ENCODE measurements at places on chromosomes 4 and X.

DNA sequence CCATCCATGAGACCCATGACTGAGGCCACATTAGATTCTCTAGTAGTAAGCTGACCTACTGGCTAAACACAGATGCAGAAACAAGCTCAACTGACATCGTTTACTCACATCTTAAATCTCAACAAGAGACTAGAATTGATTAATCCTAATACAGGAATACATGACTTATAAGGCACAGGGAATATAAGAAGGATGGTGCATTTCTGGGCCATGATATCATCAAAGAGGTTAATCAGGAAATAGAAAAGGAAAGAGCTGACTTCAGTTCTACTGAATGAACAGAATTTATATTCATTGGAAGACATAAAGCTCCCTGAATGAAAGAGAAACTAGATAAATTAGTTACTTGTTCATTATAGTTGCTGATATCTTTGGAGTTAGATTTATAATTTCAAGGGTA lies 1406.5 kb downstream of the STIM2 start:
- DNase-seq = no peak
- no peaks in the 10 kb centered on the region for H3K4me1 ChIP-seq
- H3K4me3 ChIP-seq = no peak overlapping the region
- no peaks in the 10 kb centered on the region for H3K36me3 ChIP-seq
- no peaks in the 10 kb centered on the region for H3K27me3 ChIP-seq
- no peak overlapping the region for H3K27ac ChIP-seq

- peaks cover 21% of the 10 kb centered on the region for H3K4me1 ChIP-seq
- DNase-seq = no peak
- H3K27ac ChIP-seq = peak overlapping the region; percentile 59
- H3K27me3 ChIP-seq = no peaks in the 10 kb centered on the region
- no peak overlapping the region for H3K4me3 ChIP-seq
Measured at GRCh38 chr4:140098455-140099160, 55.4 kb downstream of the MAML3 start.

DNA sequence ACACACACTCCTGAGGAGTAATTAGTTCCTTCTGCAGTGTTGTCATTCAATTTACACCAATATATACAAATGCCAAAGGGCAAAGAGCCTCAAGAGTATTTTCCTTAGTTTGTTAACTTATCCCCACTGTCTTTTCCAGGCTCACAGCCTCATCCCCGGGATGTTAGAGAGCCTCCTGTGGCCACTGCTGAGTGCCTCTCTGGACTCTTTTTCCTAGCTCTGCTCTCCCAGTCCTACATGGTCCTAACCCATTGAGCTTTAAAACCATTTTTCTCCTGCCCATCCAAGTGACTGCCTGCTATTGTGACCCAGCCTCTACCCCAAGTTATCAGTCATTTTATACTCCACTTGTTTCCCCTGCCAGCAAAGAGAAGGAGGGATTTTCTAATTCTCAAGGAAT lies 23.5 kb upstream of the TTC29 start:
- no peak overlapping the region for H3K4me3 ChIP-seq
- no peaks in the 10 kb centered on the region for H3K36me3 ChIP-seq
- H3K4me1 ChIP-seq = peaks cover 2% of the 10 kb centered on the region
- H3K27ac ChIP-seq = no peak overlapping the region
- no peaks in the 10 kb centered on the region for H3K27me3 ChIP-seq

- no peaks in the 10 kb centered on the region for H3K4me1 ChIP-seq
- no peaks in the 10 kb centered on the region for H3K27me3 ChIP-seq
- H3K4me3 ChIP-seq = no peak overlapping the region
- no peak for DNase-seq
- H3K36me3 ChIP-seq = no peaks in the 10 kb centered on the region
Measured at GRCh38 chrX:39484159-39485068, 613.3 kb downstream of the BCOR start.

DNA sequence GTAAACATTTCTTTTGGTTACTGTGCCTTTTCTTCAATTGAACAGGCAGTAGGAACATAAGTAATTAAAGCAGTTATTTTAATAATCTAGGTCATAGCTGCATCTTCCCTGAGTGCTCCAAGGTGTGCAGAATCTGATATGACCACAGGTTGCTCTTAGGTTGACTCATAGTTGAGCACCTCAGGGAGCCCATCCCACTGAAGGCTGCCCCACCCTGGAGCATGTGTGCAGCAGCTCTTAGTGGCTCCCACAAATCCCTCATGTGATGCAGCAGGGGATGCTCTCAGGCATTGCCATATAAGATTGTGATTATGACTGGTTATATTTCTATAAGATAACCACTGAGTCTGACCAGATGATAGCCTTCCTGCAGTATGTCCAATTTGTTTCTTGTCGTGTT lies 72.3 kb downstream of the ZNF518B start:
- no peaks in the 10 kb centered on the region for H3K27me3 ChIP-seq
- no peak overlapping the region for H3K27ac ChIP-seq
- no peak overlapping the region for H3K4me3 ChIP-seq
- no peaks in the 10 kb centered on the region for H3K36me3 ChIP-seq

GRCh38 chr4:78781924-78782323 lies 5.8 kb downstream of the BMP2K start:
- no peaks in the 10 kb centered on the region for H3K27me3 ChIP-seq
- H3K4me3 ChIP-seq = no peak overlapping the region
- no peak for DNase-seq

- DNase-seq = no peak
- H3K36me3 ChIP-seq = no peaks in the 10 kb centered on the region
- H3K4me3 ChIP-seq = no peak overlapping the region
Measured at GRCh38 chr4:179631321-179631720, 2189.1 kb upstream of the AGA start.

DNA sequence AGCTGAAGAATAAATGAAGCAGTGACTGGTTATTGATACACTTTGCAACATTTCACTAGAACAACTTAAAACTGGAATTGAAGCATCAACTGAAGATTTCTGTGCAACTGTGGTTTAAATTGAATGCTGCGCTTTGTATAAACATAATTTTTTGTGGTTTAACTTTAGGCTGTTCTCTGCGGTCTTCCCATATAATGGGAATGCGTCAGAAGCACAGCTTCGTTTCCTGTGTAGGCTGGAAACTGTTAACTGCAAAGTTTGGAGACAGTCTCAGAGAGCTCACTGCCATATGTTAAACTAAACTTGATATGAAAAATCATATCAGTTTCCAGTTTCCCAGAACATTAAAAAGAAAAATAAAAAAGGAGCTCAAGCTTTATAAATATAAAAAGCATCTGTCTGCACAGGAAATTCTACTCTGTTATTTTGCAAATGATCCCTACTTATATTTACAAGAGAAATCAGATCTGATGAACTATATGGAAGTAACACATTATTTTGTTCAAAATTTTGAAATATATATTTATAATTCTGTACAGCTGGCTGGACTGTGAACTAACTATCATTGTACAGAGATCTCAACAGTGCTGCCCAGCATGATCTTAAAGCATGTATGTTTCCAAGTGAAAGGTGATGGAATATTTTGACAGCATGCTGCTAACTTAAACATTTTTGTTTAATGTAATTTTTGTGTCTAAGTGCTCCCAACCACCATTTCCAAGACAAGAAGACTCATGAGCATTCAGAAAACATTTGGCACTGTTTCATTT lies 139.9 kb downstream of the NDST3 start:
- no peak overlapping the region for H3K4me3 ChIP-seq
- DNase-seq = no peak
- no peaks in the 10 kb centered on the region for H3K4me1 ChIP-seq

DNA sequence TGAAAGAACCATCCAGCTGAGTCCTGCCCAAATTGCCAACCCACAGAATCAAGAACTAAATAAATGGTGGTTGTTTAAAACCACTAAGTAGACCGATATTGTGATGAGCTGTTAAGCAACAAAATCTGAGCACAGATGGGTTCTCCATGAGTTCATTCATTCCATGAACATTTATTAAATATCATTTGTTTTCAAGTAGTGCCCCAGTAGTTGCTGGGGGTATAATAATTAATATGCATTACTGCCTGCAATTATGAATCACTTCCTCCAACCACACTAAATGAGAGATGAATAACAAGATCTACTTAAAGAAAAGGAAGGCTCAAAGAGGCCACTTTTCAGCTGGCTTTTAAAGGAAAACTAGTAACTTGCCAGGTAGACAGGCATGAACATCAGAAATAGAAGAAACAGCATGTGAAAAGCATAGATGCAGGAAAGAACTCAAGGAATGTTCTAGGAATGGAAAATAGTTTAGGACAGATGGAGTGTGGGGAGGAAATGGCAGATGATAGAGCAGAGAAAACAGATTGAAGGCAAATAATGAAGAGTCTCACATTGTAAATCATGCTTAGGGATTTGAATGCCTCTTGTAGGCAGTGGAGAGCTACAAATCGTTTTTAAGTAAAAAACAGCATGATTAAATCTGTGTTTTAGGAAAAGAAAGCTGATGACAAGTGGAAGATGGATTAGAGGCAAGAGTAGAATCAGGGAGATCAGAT lies 641.7 kb upstream of the DIPK2B start:
- H3K4me3 ChIP-seq = no peak overlapping the region
- H3K36me3 ChIP-seq = no peaks in the 10 kb centered on the region
- no peaks in the 10 kb centered on the region for H3K27me3 ChIP-seq
- H3K4me1 ChIP-seq = no peaks in the 10 kb centered on the region
- no peak for DNase-seq

DNA sequence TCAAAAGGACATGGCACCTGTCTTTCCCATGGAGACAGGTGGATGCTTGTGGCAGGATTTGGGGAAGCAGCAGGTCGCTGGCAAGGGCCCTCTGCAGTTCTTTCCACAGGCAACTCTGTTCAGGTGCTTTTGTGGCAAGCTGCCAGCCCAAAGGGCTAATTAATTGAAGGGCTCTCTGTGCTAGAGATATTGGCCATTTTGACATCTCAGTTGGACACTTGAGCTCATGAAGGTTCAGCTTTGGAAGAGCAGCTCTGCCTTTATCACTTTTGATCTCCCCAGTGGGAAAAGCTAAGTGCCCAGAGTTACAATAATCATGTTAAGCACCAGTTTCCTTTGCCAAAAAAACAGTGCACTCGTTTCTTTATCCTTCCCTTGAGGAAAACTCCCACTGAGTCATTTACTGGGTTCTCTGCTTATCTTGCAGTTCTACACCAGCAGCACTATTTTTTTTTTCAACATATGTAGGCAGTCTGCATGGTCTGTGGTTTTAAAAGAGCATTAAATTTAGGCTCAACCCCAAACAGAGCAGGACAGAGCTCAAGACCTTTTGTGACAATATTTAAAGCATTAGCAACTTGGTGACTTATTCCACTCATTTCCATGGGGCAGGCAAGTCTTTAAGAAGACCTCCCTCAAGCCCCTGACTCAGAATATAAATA lies 336.4 kb upstream of the RASGEF1B start:
- H3K27me3 ChIP-seq = no peaks in the 10 kb centered on the region
- DNase-seq = no peak
- H3K27ac ChIP-seq = no peak overlapping the region
- H3K36me3 ChIP-seq = no peaks in the 10 kb centered on the region
- H3K4me1 ChIP-seq = no peaks in the 10 kb centered on the region

DNA sequence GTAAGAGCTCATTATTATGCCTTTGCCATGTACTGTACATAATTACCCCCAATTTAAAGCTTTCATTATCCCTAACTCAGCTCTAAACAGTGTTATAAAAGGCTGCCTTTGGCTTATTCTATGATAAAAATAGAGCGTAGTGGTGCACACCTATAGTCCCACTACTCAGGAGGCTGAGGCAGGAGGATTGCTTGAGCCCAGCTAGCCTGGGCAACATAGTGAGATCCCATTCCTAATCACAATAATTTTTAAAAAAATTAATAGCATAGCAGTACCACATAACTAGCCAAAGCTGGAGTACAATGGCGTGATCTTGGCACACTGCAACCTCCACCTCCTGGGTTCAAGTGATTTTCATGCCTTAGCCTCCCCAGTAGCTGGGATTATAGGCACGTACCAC lies 112.4 kb downstream of the PDS5A start:
- no peak overlapping the region for H3K4me3 ChIP-seq
- H3K36me3 ChIP-seq = no peaks in the 10 kb centered on the region
- no peak for DNase-seq
- no peak overlapping the region for H3K27ac ChIP-seq

DNA sequence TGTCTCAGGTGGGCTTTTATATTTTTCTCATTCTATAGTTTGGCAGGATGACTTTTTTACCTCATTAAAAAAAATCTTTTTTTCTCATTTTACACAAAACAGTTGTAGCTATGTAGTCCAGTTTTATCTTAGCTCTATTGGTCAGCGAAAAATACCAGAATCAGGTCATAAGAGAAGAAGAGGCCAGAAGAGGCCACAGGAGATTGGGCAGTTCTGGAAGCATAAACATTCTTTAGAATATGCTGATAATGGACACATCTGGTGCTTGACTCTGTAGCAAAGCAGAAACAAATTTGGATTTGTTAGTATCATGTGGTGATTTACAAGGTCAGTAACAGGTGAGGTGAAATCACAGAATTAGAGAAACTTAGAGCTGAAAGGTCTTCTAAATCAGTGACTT lies 66.6 kb upstream of the ARHGAP24 start:
- H3K27ac ChIP-seq = no peak overlapping the region
- no peak overlapping the region for H3K4me3 ChIP-seq
- DNase-seq = no peak
- H3K36me3 ChIP-seq = no peaks in the 10 kb centered on the region

GRCh38 chr4:26782830-26783202 lies 77.8 kb upstream of the STIM2 start:
- H3K4me1 ChIP-seq = peaks cover 7% of the 10 kb centered on the region
- no peak overlapping the region for H3K27ac ChIP-seq
- H3K36me3 ChIP-seq = no peaks in the 10 kb centered on the region
- H3K4me3 ChIP-seq = no peak overlapping the region

GRCh38 chr4:16897991-16898827 lies at the start of gene LDB2:
Gene LDB2, minus strand, starts transcription at chr4:16898645.
- H3K4me3 ChIP-seq = peak within 1 kb of the TSS; percentile 25
- no peaks in the 10 kb centered on the region for H3K27me3 ChIP-seq
- H3K4me1 ChIP-seq = no peaks in the 10 kb centered on the region
- H3K36me3 ChIP-seq = no peaks in the 10 kb centered on the region
- peak within 1 kb of the TSS; percentile 22 for H3K27ac ChIP-seq

DNA sequence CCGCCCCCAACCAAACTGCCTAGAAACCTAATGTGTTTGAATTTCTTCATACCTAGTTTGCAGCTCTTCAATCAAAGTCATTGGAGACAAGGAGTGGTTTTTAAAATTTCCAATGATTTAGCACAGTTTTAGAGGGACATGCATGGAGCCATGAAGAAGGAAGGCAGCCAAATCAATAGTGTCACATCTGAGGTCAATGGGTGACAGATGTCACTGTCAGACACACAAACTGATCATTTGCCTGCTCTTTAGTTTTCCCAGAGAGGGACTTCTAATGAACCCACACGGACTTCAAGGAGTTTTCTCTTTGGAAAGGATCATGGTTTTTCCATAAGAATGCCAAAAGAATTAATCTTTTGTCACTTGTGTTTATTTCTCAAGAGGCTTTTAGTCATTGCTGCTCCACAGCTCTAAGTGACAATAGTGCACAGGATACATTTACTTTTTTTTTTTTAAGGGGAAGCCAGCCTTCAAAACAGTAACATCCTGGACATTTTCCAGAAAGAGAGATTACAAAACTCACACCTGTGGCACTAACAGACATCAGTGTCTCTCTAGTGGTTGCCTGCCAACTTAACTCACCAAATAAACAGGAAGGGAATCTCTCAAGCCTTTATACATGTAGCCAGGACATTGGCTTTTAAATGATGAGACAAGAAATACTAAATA lies 251.1 kb upstream of the DIAPH2 start:
- no peak overlapping the region for H3K4me3 ChIP-seq
- H3K4me1 ChIP-seq = no peaks in the 10 kb centered on the region
- DNase-seq = no peak
- H3K27me3 ChIP-seq = no peaks in the 10 kb centered on the region
- H3K27ac ChIP-seq = no peak overlapping the region

- no peak overlapping the region for H3K27ac ChIP-seq
- H3K27me3 ChIP-seq = no peaks in the 10 kb centered on the region
- no peak overlapping the region for H3K4me3 ChIP-seq
- H3K36me3 ChIP-seq = no peaks in the 10 kb centered on the region
- no peaks in the 10 kb centered on the region for H3K4me1 ChIP-seq
Measured at GRCh38 chr4:81180916-81181315, 34.1 kb downstream of the PRKG2 start.

Data from prostate gland (tissue), 2 donors.